ENCODE measurements at places on chromosomes 4 and X.
A peak's percentile ranks its signal among the peaks of the same experiment; 100 is the strongest.

GRCh38 chrX:148928811-148929210 lies 428.4 kb downstream of the AFF2 start:
- no peak for DNase-seq

- no peak for DNase-seq
Observed at GRCh38 chr4:89270792-89271191, 36.8 kb downstream of the GPRIN3 start.

- DNase-seq: no peak
Observed at GRCh38 chrX:66050140-66050569, 10.3 kb upstream of the VSIG4 start.

DNA sequence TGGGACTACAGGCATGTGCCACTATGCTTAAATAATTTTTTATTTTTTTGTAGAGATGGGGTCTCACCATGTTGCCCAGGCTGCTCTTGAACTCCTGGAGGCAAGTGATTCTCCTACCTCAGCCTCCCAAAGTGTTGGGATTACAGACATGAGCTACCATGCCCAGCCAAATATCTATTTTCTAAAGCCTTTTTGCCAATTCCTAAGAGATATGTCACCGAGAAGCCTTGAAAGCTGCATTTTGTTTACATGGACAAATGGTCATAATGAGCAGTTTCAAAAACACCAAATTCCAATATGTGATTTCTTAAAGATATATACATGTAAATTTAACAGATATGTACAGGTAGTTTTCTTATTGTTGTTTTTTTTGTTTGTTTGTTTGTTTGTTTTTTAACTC lies 33.0 kb upstream of the PGRMC2 start:
- DNase-seq: peak; percentile 37

DNA sequence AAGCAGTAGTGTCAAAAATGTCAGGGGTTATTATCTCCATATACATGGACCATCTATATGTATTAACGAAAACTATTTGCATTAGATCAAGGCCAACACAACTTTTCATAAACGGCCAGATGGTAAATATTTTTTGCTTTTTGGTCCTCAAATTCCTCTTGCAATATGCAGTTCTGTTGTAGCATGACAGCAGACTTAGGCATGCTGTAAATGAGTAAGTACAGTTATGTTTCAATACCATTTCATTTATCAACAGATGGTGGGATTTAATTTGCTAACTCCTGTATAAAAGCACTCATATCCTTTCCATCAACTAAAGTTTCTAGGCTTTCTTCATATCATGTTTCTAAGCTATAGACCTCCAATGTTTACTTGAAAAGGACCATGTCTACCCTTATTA lies 208.1 kb downstream of the ANKRD50 start:
- no peak for DNase-seq

GRCh38 chr4:169582706-169583105 lies 29.7 kb downstream of the NEK1 start:
- peak; percentile 41 for DNase-seq

DNA sequence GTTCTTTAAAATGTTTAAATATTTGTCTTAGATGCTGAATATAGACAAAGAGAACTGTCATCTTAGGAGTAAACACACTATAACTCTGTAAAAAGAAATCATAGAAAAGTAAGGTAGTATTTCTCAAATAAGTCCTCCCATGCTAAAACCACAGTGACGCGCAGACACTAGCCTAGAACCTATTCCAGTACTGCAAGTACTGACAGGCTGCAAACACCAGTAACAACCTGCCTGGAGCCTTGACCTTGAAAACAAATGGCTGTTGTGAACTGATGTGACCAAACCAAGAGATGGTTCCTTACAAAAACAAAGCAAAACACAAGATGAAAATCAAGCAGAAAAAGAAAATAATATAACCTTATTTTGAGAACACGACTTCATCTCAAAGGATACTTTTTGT lies 8.5 kb downstream of the TIFA start:
- no peak for DNase-seq

DNA sequence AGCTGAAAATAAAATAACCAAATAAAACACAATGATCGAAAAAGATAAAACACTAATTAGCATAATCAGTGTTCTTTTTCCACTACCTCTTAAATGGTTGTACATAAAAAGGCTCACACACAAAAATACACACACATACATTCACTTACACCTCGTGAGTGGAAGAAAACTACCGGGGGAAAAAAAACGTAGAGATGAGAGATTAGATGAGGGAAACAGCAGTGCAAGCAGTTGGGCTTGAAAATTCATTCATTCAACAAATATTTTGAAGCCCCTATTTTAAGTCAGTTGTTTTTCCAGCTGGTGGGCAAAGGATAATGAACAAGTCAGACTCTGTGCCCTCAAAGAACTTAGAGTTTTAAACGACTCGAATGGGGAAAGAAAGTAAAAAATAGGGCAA lies 1.0 kb downstream of the TBCK start:
- DNase-seq: no peak

DNA sequence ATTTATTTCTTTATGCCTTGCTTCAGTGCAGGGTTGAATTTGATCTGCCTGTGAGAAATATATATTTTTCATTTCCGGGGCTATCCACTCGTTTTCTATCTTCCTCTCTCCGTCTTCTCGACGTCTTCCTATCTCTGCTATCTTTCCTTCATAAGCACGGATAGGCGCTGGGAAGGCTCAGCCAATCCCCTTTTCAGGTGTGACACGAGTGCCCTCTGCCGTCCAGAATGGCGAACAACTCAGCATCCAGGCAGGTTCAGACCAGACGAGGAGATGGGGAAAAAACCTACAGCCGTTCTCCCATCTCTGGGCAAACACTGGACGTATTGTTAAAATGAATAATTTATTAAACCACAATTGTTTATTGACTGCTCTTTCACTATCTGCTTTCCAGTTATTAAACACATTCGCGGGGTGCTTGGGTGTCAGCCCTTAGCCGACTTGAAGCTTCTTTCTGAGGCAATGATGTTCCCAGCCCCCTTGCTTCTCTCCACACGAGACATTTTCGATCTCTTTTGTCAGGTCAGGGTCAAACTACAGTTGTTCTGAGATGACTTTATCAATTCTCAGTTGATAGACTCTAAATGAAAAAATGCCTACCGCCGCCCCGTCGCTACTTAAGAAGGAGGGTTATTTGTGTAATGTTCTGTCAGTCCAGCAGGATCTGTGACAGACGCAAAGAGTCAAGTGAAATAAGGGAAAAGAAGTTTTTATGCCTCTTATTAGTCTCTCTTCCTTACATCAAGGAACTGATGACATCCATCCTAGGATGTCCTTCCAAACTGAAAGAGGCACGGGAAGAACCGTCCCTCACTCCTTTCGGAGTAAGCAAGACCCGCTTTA lies 96.3 kb upstream of the NOCT start:
- peak; percentile 78 for DNase-seq

- no peak for DNase-seq
Observed at GRCh38 chr4:128832243-128832625, 22.7 kb downstream of the JADE1 start.

GRCh38 chrX:15129412-15129811 lies 140.5 kb downstream of the ASB9 start:
- DNase-seq: no peak

DNA sequence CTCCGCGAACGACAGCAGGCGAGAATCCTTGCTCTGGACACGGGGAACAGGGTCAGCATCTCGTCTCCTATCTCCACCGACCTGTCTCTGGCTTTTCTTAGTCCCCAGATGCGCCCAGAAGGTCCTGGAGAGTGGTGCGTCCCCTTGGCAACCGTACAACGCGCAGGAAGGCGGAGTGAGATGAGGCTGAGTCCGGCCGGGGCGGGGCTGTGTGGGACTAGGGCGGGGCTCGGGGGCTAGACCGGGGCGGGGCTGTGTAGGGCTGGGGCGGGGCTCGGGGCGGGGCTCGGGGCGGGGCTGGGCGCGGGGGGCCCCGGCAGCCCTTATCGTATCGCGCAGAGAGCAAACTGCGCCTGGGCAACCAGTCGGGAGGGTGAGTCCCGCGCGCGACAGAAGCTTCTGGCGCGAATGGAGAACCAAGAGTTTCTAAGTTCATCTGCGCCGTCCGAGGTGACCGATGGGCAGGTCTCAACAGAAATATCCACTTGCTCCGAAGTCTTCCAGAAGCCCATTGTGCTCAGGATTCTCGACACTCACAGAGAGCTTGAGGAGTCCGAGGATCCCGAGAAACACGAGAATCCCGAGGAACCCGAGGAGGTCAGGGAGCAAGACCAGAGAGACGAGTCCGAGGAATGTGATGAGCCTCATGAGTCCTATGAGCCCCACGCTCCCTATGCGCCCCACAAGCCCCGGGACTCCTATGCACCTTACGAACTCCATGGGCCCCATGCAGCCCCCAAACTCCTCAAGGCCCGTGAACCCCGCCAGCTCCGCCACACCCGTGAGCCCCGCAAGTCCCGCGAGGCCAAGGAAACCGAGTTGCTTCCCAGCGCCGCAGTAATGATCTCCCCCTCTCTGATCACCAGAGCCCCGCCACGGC lies 24.9 kb downstream of the ARL9 start:
- DNase-seq: peak; percentile 86

GRCh38 chrX:45667666-45668065 lies 467.0 kb upstream of the DIPK2B start:
- peak; percentile 35 for DNase-seq

GRCh38 chr4:53629296-53629695 lies 38.0 kb upstream of the LNX1 start:
- no peak for DNase-seq

GRCh38 chrX:9074326-9074725 lies 40.4 kb upstream of the FAM9B start:
- DNase-seq: no peak

- peak; percentile 56 for DNase-seq
Observed at GRCh38 chrX:11273544-11273943, 19.7 kb upstream of the AMELX start.

- no peak for DNase-seq
Observed at GRCh38 chr4:84085986-84086385, 413.1 kb downstream of the NKX6-1 start.

- no peak for DNase-seq
Observed at GRCh38 chrX:39630344-39630743, 467.4 kb downstream of the BCOR start.

GRCh38 chrX:134735015-134735414 lies 76.7 kb upstream of the PLAC1 start:
- no peak for DNase-seq

DNA sequence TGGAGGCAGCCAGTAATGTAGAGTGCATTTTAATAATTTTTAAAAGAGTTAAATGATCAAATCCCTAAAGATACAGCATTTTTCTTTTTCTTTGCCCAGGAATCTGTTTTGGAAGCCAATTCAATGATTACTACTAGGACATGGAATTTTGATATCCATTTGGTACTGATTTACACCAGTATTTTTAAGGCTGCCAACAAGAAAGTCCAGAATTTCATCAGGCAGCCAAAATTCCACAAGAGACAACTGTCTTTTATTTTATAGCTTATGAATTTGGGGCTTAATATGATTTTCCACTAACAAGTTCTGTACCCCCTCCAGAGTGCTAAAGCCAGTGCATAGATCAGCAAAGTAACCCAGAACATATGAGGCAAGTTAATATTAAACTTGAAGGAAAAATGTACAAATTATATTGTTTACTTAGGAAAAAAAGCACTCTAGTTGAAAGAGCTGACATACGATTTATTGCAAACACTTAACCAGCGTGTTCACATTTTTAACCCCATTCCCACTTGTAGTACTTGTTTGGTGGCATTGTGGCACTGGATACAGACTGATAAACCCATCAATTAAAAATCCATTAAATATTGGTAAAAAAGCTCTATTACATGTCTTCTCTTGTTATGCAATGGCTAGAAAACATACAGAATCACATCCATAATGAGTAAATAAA lies 259.7 kb downstream of the DCHS2 start:
- DNase-seq: no peak

GRCh38 chr4:1297456-1298325 lies 8.0 kb downstream of the MAEA start:
- DNase-seq: no peak

DNA sequence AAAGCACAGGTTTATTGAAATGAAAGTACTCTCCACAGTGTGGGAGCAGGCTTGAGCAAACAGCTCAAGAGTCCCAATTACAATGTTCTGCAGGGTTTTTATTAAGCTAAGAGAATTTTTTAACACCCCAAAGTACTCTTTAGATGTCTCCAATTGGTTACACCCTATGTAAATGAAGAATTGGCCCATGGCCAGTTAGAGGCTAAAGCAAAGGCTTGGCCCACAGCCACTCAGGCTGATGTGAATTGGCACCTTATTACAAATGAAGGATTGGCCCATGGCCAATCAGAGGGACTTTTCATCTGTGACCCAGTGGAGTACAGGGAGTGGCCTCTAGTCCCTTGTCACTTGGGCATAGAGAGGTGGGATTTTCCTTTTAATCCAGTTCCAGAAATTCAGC lies 30.1 kb upstream of the IQCM start:
- no peak for DNase-seq

GRCh38 chr4:185566972-185567371 lies 31.7 kb upstream of the PDLIM3 start:
- peak; percentile 8 for DNase-seq

DNA sequence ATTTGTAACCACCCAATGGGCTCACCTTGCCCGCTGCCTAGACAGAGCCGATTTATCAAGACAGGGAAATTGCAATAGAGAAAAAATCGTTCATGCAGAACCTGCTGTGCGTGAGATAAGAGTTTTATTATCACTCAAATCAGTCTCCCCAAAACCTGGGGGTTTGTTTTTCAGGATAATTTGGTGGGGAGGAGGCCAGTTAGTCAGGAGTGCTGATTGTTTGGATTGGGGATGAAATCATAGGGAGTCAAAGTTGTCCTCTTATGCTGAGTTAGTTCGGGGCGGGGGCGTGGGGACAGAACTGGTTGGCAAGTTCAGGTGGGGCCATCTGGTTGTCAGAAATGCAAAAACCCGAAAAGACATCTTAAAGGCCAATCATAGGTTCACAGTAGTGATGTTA lies 203.0 kb downstream of the MAB21L2 start:
- no peak for DNase-seq

DNA sequence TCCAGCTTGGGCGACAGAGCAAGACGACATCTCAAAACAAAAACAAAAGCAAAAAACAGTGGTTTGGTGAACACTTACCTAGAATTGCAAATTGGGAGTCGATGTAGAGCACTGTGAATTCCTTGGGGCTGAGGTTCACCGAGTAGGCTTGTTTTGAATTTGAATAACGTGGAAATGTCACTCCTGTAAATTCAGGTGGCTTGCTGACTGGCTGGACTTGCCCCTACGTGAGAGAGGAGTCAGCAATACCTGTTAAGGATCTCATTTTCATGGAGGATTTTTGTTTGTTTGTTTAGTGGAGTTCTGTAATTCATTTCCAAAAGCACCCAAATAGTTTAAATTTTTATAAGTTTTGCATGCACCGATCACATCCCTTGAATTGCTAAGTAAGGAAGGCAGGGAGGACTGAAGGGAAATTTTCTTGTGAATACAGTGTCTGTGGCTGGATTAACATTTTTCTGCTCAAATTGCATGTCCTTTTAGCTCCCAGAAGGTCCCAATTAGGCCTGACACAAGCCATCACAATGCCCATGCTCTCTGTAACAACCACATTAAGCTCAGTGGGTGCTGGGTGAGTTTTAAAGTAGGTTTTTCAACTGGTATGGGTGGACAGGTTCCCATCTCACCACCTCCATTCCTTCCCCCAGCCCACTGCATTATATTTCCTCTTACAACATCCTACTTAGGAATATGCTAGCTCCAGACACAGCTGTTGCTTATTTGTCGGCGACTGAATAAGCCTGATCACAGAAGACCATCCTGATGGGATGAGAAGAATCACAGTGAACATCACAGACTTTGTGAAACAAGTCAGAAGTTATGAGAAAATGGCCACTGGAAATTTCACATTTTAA lies 58.5 kb upstream of the TTC29 start:
- DNase-seq: peak; percentile 12

- DNase-seq: peak; percentile 69
Observed at GRCh38 chr4:123235431-123235830, 161.2 kb upstream of the SPRY1 start.

GRCh38 chr4:163391756-163392155 lies 48.1 kb downstream of the NPY5R start:
- no peak for DNase-seq

All from EL (cell line).